ENCODE measurements at places on chromosomes 1 and 21.
A peak's percentile ranks its signal among the peaks of the same experiment; 100 is the strongest.

GRCh38 chr1:238360474-238360873, 469.8 kb upstream of the ZP4 start:
- DNase-seq: no peak

GRCh38 chr1:46687093-46687659, 15.5 kb downstream of the TEX38 start:
- DNase-seq: no peak

DNA sequence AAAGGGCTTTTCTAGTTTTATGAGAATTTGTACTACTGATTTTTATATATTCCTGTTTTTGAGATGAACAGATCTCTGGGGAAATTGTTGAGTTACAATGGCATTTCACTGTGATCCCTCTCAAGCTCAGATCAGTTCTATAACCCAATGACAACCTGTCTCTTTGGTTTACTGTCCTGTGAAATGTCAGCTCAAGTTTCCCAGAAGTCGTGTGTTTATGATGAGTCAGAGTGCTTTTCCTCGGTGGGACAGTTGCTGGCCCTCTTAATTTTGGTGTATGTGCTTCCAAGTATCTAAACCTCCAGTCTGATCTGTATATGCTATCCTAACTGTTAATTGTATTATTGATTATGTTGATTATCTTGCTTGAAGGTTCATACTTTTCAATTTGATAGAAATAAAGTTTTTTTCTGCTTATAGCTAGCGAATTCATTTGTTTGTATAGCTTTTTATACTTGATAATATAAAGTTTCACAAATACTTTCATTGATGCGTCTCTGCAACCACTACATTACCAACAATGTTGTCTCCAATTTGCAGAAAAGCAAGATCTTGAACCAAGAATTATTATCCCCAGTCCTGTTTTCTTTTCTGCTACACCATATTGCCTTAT, 77.5 kb upstream of the DNAJC6 start:
- DNase-seq: no peak

GRCh38 chr1:87362834-87363426, 34.2 kb downstream of the LMO4 start:
- no peak for DNase-seq

GRCh38 chr1:8165595-8166360, 139.7 kb upstream of the ERRFI1 start:
- DNase-seq: no peak

DNA sequence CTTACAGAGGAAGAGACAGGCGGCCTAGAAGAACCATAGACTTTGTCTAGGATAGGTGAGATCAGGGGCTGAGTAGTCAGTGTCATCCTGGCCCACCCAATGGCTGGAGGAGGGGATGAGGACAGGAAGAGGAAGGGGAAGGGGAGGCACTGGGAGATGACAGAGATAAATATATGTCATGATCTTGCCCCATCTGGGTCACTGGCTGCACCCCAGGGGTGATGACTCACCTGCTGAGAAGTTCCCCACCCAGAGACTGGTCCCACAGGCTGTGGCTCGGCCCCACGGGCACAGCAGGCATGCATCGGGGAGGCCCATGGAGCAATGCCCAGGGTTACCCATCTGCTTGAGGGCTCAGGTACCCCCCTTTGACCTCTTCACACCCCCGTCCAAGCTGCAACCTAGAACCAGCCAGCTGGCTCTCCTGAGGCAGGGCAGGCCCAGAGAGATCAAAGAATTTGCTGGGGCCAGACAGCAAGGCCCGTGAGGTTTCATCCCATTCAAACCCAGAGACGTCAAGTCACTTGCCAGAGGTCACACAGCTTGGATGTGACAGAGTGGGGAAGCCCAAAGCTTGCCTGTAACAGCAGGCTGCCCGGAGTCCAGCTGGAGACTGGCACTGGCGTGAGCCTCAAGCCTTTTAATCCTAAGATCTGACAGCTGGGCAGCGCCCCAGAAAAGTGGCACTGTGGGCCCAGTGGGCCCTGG, 34.7 kb upstream of the CASZ1 start:
- DNase-seq: no peak

DNA sequence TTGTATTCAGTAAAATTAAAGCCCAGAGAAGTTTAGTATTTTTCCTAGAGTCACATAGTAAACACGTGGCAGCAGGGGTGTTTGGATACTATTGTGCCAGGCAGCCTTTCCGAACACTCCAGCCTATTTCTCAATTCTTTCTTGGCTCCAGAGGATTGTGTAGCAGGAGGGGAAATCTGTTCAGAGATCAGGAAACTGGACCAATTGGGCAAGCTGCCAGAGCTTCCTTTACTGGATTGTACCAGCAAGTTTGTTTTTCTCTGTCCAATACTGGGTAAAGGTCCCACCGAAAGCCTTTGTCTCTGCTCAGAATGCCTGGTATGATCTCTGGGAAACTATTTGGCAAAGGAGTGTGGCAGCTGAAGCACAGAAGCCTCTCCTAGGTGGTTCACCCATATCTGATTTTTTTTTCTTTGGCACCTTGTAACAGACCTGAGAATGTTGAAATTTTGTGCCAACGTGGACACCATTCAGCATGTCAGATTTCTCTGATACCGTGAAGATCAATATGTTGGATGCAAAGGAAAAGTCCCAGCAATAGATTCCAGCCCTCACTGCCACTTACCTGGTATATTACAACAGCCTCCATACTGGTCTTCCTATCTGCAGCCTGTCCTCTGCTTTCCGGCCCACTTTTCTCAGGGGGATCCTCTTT, 126.2 kb downstream of the FGGY start:
- DNase-seq: no peak

GRCh38 chr1:181089017-181089675, 646 bp downstream of the IER5 start:
- peak; percentile 42 for DNase-seq

- no peak for DNase-seq
Measured at GRCh38 chr1:228089519-228090380, 7.2 kb downstream of the ARF1 start.

DNA sequence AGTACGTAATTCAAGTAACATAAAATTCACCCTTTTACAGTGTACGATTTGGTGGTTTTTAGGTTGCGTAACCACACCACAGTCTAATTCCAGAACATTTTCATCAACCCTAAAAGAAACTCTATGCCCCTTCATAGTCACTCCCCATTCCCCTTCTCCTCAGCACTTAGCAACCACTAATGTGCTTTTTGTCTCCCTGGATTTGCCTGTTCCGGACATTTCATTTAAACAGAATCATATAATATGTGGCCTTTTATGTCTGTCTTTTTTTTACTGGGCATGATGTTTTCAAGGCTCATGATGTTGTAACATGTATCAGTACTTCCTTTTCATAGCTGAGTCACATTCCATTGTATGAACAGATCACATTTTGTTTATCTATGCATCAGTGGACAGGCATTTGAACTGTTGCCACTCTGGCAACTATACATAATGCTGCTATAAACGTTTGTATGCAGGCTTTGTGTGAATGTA, 20.8 kb downstream of the OBSCN start:
- no peak for DNase-seq

GRCh38 chr1:82388679-82389078, 587.9 kb downstream of the ADGRL2 start:
- no peak for DNase-seq

DNA sequence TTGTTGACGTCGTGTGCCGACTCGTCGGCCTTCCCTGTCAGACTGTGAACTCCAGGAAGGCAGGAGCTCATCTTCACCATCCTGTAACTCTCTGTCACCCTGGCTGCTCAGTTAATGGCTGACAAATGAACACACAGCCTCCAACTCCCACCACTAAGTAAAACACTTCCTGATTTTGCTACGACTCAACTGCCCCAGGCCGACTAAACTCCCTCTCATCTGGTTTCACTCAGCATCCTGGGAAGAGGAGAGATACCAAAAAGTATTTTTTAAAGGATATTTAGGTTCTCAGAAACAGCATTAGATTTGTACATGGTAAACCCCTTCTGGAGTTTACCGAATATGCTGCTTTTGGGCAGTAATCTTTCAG, 18.2 kb upstream of the LHX4 start:
- no peak for DNase-seq

DNA sequence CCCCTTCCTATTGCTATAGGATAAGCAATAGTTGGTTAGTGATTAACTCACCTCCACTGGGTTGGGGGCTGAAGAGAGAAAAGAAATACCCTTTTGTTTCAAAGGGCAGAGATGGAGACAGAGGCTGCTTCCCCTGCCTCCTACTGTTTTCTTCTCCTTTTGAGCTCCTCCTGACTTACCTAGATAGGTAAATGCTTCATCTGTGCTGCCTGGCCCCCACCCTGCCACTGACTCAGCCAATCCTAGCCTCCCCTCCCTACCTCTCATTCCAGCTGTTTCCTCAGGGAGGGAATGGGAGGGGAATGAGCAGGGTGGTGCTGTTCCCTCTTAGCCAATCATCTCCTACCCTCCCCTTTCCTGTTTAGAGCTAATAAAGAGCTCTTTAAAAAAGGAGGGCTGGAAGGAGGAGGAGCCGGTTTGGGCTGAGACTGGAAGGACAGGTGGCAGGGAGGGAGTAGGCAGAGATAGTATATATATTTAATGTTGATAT, at the start of gene C1orf116:
Gene C1orf116, minus strand, starts transcription at position 229 of the 490 bp plus-strand sequence. CDS start 5,158 bp downstream, outside the sequence.
- DNase-seq: no peak

GRCh38 chr1:86887479-86888162, 26.3 kb downstream of the SELENOF start:
- no peak for DNase-seq

DNA sequence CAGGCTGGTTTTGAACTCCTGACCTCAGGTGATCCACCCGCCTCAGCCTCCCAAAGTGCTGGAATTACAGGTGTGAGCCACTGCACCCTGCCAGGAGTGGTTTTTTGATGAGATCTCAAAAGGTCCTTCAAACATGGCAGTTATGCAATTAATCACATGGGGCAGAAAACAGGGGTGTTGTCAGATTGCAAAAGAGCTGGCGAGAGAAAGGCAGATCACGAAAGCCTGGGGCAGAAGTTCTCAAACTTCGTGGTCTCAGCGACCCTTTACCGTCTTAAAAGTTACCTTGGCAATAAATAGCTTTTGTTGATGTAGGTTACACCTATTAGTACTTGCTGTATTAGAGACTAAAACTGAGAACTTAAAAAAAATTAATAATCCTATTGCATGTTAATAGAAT, 16.1 kb downstream of the CNR2 start:
- no peak for DNase-seq

DNA sequence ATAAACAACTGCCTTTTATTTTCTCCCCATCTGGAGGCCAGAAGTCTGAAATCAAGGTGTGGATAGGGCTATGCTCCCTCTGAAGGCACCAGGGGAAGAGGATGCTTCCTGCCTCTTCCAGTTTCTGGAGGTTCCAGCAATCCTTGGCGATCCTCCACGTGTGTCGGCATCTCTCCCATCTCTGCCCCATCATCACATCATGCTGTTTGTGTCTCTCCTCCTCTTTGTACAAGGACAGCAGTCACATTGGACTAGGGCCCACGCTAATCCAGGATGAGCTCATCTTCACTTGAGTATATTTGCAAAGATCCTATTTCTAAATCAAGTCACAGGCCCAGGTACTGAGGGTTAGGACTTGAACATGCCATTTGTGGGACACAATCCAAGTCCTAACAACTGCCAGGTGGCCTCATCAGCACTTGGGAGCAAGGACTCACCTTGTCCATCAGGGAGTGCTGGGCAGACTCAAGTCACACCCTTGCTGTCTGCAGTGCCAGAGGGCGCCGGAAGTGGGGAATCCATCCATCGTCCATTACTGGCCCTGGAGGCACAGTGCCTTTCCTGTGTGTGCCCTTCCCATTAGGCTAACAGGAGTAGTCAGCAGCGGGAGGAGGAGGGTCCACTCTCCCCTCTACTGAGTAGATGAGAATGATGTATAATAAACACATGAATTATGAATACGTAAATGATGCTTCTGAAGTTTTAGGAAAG, 185.4 kb upstream of the AJAP1 start:
- no peak for DNase-seq

DNA sequence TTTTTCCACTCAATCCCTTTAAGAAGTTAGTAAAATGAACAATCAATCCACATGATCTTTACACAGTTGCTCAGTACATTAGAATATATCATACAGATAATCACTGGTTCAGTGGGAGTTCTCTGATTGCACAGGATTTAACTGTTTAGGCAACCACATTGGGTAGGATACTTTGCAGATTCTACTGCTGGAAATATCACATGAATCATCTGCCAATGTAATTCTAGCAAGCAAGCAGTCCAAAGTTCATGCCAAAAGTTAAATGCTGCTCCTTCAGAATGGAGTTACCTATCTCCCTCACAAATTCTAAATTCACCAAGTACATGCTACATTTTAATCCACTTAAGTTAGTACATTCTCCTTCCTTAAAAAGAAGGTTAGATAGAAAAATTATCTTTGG, 52.4 kb downstream of the NEGR1 start:
- DNase-seq: no peak

DNA sequence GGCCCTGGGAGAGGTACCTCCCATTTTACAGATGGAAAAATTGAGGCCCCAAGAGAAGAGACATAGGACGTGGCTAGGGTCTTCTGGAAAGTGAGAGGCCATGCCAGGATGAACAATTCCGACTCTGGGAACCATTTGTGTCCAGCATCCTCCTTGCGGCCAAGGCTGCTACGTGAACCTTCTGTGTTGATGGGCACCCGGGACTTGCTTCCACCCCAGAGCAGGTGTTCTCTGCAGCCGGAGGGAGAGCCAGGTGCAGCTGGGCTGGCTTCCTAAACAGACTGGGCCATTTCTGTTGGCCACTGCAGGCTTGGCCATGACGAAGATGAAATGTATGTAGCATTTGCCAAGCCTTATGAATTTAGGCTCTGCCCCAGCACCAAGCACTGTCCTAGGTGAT, 118.9 kb downstream of the PRDM2 start:
- DNase-seq: no peak

GRCh38 chr21:25983745-25984144, 186.8 kb downstream of the APP start:
- no peak for DNase-seq

DNA sequence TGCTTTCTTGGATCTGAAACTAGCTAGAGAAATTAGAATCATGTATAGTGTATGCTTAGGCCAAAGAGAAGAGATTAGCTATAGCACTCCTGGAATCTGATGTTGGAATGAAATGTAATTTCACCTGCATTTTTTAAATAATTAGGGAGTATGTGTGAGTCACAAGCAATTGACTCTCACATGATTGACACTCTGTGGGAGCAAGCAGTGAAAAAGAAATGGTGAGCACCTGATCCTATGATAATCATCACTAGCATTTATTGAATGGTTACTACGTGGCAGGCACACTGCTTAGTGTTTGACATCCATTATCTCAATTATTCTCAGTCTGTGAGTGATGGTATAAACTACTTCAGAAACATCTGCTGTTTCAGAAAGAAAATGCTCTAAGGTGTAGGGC, 176.6 kb downstream of the NRIP1 start:
- DNase-seq: no peak

GRCh38 chr1:119160409-119160808, 20.0 kb upstream of the WARS2 start:
- no peak for DNase-seq

DNA sequence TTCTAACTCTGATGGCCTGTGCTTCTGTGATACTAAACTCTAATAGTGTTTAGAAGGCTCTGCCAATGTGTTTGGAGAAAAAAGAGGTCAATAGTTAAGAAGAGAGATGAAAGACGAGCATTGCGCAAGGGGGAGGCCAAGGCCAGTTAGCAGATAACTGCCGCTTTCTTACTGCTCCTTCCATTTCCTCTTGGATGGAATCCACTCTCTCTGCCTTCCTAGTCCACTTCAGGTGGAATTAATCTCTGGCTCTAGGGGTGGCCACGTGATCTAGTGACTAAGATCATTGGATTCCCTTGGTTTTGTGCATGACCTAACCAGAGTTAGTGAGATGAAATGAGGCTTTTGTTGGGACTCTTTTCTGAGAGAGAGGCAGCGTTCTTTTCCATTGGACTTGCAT, 148.3 kb downstream of the ACTL8 start:
- DNase-seq: no peak

GRCh38 chr1:56225964-56226815, 353.2 kb downstream of the PLPP3 start:
- no peak for DNase-seq

All from CD4-positive, alpha-beta T cell treated with Interleukin-10 for 1 hour (primary cell).